ENCODE measurements at places on chromosomes 12 and 14.
A peak's percentile ranks its signal among the peaks of the same experiment; 100 is the strongest.

DNA sequence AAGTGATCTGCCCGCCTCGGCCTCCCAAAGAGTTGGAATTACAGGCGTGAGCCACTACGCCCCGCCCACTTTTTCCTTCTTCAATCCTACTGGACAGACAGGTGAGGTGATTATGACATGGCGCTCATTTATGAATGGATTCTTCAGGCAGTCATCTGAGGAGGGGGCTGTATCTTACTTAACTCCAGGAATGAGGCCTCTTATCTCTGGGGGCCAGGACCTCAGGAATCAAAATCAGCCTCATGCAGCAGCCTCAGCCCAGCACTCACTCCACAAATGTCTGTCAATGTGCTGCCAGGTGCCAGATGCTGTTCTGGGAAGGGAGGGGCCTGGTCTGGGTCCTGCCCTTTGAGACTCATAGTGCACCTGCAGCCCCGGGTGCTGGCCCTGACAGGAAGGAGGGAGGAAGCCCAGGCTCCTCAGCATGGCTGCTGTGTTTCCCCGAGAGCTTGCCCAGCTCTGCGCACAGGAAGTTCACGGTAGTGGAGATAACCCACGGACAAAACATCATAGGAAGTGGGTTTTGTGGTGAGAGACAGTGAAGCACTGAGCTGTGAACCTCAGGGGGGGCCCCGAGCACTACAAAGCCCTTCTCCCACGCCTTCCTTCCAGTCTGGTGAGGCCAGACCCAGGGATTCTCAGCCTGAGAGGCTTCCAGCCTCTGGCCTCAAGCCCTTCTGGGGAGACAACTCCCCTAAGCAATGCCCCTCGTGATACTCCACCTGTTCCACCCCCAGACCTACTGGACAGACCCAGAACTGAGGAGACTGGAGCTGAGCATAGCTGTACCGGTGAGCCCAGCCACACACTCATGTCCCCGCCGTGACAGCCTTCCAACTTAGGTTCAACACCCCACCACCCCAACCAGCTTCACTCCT lies 22.3 kb downstream of the GALNT6 start:
- peak; percentile 88 for DNase-seq

- DNase-seq: no peak
Observed at GRCh38 chr12:117430246-117430645, 68.8 kb upstream of the NOS1 start.

GRCh38 chr12:10082117-10082874 lies 16.5 kb downstream of the CLEC1A start:
- no peak for DNase-seq

DNA sequence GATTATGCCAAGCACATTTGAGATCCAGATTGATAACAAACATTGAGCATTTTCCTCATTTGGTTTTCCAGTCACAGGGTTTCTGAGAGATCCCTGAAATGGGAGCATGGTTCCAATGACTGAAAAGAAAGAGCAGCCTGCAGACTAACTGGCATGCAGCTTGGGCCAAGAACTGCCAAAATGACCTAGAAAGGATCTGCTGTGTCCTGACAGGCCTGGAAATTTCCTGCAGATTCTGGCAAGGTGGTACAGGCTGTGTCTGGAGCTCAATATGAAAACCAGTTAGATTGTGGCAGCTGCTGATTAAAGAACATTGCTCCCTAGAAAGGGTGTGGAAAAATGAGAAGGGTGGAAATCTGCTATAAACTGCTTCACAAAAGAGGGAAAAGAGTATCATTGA lies 417.3 kb downstream of the IPO8 start:
- no peak for DNase-seq

- DNase-seq: no peak
Observed at GRCh38 chr14:27605282-27605681, 1007.4 kb upstream of the NOVA1 start.
